ENCODE measurements at places on chromosomes 16 and 17.

DNA sequence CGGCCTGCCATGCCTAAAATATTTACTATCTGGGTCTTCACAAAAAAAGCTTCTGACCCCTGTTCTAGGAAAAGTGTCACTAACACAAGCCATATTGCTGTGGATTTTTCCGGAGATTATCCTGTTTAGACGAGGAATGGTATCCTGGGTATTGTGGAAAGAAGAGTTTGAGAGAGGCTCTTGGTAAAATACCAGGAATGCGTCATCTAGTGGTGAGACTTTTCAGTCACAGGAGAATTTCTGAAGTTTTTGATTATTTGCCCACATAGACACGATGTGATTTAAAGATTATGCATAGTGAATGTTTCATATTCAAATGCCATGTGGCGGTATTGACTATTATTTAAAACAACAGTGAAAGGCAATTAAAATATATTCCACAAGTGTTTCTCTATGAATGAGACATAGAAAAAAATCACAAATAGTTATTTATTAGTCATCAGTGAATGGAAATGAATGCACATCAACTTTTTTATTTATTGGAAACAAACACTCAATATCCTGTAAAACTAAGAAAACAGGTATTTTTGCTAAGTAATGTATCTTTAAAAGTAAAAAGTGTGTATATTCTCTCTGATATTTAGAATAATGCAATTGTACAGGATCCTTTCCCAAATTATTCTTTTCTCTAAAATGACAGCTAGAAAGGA lies 7.8 kb downstream of the KRT28 start:
- DNase-seq = no peak

- no peak for DNase-seq
Measured at GRCh38 chr16:55943267-55943666, 68.1 kb upstream of the CES5A start.

DNA sequence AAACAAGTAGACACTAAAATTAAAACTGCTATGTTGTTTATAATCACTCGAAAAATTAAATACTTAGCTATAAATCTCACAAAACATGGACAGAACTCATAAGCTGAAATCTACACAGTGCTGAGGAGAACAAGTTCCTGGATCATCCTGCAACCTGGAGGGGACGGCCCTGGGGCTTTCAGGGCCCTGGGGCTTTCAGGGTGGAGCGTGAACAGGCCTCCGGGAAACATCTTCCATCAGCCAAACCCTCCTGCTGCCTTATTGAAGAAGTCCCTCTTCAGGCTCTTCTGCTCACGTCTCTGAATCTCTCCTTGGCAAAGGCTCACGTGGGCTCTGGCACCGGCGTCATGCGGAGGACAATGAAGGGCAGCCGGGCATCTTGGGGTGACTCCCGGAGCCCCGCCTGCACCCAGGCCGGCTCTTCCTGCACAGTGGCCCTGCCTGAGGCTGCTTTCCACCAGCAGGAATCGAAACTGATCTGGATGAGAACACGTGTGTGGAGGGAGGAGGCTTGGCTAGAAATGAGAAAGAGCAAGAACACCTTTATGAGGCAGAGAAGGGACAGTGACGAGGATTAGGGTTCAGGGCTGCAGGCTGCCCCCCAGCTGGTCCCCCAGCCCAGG lies 127.3 kb downstream of the CDRT15L2 start:
- no peak for DNase-seq

GRCh38 chr16:10946308-10946707 lies 1.9 kb downstream of the CLEC16A start:
- DNase-seq = no peak

GRCh38 chr16:57478396-57479204 lies 7.7 kb downstream of the DOK4 start:
- no peak for DNase-seq

GRCh38 chr17:43216762-43217613 lies 5.3 kb downstream of the TMEM106A start:
- no peak for DNase-seq

- no peak for DNase-seq
Measured at GRCh38 chr17:50922721-50923405, 56.7 kb upstream of the TOB1 start.

- no peak for DNase-seq
Measured at GRCh38 chr16:31471875-31472708, at the start of gene TGFB1I1. TSS of gene TGFB1I1 (plus strand) at chr16:31472152. CDS start at chr16:31472189, 37 bp downstream.

GRCh38 chr17:77579682-77580081 lies 378.8 kb upstream of the TNRC6C start:
- DNase-seq = no peak

DNA sequence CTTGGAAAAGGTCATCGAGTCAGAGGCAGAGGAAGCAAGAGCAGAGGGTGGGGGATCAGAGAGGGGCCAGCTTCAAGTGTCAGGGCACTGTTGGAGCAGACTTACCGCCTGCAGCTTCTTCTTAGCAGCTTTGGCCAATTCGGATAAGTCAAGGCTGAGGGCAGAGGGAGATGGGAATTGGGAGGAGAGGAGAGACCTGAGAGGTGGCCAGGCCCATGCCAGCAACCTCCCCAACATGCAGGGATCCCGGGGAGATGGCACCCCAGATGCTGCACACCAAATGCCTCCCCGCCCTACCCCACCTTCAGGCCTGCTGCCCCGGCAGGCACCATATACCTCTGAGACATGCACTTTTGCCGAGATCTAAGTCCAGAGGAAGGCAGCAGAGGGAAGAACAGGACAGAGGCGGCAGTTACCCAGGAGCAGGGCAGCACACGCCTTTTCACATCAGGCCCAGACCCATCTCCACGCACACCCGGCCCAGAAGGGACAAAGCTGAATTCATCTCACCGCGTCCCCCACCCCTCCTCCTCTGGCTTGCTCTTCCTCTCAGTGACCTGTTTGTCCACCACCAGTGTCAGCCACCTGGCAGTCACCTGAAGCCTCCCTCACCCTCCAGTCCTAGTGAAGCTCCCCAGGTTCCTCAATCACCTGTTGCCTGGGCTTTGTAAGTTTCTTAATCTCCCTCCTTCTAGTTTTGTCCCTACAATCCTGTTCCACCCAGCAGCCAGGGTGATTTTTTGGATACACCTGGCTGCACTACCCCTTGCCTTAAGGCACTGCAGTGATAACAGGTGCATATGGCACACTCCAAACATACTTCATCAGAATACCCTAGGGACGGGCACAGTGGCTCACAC lies 10.4 kb downstream of the TP53I13 start:
- no peak for DNase-seq

DNA sequence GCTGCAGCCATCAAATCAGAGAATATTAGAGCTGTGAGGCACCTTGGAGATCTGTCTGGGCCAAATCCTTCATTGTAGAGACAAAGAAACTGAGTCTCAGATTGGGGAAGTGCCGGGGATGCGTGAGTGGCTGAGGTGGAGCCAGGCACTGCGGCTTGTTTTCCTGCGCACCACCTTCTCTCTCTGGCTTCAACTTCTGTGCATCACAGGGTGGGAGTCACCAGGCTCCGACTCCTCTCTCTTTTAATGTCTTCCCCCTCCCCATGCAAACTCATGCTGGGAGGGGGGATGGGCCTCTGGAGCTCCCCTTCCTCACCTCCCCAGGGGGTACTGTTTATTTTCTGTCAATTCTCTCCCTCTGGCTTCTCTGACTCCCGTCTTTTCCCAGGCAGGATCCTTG lies 8.7 kb upstream of the ETV4 start:
- DNase-seq = no peak

DNA sequence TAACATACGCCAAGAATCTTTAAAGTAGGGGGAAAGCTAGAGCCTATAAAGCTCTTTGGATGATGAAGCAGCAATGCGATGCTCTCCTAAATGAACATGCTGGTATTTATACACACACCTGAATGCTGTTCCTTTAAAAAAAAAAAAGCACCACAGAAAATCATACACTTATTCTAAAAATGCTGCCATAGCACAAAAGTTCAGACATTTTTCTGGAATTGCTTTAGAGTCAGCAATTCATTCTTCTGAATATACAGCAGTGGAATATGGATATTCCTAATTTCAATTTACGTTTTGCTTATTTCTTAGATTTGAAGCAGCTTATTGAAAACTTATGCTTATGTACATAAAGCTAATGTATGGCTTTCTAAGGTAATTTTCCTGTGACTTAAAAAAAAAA lies 3.1 kb downstream of the CSNK2A2 start:
- no peak for DNase-seq

DNA sequence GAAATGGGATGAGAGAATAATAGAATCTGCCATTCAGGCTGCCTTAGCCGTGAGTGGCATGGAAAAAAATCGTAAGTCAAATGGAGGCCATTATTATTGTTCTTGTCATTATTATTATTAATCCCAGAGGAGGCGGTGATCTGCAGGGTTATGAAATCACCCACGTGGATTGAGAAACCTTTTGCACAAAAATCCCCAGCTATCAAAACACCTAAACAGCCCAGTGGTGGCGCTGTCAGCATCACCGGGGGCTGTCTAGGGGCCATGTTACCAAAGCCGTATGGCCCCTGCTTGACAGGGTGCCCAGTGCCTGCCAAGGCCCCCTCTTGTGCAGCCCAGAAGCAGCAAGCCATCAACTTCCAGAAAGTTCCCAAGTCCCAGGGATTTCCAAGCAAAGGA lies 25.2 kb downstream of the CNGB1 start:
- DNase-seq = no peak

- DNase-seq = no peak
Measured at GRCh38 chr16:73122604-73123391, 74.9 kb upstream of the ZFHX3 start.

- no peak for DNase-seq
Measured at GRCh38 chr17:44530896-44531418, 26.3 kb upstream of the FZD2 start.

GRCh38 chr16:81997738-81998137 lies 13.5 kb downstream of the SDR42E1 start:
- no peak for DNase-seq

- DNase-seq = no peak
Measured at GRCh38 chr17:12815642-12816141, 26.4 kb downstream of the ARHGAP44 start.

DNA sequence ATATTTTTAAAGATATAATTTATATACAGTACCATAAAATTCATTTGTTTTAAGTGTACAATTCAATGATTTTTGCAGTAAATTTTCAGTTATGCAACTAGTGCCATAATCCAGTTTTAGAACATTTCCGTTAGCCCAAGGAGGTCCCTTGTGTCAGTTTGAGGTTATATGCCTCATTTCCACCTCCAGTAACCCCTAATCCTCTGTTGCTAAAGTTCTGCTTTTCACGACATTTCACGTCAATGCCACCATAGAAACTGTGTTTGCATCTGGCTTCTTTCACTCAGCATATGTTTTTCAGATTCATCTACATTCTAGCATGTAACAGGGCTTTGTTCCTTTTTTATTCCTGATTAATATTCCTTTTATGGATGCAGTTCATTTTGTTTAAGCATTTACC lies 42.4 kb upstream of the NUDT7 start:
- DNase-seq = no peak

GRCh38 chr17:36017799-36018198 lies at the start of gene CCL23:
TSS of gene CCL23 (minus strand) at chr17:36017972. CDS start at chr17:36017897, 75 bp downstream.
- DNase-seq = no peak

GRCh38 chr16:56281249-56281805 lies 90.0 kb downstream of the GNAO1 start:
- DNase-seq = no peak

- DNase-seq = no peak
Measured at GRCh38 chr17:332023-332422, 20.6 kb downstream of the RPH3AL start.

DNA sequence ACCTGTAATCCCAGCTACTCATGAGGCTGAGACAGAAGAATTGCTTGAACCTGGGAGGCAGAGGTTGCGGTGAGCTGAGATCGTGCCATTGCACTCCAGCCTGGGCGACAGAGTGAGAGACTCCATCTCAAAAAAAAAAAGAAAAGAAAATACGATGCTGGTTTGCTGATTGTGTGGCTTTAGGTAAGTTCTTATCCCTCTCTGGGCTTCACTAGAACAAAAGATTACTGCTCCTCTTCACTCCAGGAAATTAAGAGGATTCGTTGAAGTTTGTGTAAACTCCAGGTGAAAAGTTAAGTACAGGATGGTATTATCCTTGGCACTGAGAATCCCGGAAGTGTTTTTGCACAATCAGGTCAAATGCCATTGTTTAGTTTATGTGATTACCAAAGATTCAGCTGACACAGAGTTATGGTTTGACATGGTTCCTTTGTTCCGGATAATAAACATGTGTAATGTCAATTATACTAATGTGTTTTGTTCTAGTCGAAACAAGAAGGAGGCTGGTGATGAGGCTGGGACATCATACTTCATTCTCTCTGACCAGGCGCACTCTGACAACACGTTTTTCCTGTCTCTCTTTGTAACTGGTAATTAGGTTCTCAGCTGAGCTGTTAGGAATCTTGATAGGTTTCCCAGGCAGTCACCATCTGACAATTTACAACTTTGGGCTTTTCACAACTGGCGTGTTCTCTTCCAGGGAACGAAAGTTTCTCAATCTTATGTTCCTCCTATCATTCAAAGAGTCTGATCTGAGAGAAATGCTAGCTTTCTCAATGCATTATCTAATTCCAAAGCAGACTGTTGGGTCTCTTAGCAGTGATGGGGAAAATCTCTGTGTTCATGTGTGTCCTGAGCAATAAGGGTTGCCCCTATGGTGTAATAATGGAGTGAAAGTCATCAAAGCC lies 10.8 kb upstream of the TAOK1 start:
- DNase-seq = no peak

DNA sequence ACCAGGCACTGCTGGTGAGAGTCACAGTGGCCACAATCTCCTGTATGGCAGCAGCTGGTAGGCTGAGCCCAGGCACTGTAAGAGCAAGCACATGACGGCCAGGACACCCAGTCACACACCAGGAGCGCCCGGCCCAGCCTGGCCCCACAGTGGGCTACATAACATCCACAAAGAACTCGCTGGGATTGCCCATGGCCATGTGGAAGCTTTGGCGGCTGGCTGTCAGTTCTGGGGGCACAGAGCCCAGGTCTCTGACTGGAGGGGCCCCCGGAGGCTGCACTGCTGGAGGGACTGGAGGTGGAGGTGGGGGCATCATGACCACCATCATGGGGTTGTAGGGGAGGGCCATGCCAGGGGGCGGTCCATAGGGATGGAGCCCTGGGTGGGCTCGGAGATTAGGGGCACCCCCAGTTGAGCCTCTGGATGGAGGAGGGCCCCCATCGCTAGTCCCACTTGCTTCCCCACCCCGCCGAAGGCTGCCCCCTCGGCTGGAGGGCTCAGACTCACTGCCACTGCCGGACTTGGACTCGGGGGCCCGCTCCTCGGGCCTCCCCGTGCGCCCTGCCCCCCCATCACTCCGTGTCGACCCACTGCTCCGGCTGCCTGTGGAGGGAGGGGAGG lies 6.1 kb downstream of the ACADVL start:
- no peak for DNase-seq

- DNase-seq = no peak
Measured at GRCh38 chr17:56130631-56131030, 22.6 kb upstream of the ANKFN1 start.
